ENCODE measurements at places on chromosomes 3 and 15.
A peak's percentile ranks its signal among the peaks of the same experiment; 100 is the strongest.

DNA sequence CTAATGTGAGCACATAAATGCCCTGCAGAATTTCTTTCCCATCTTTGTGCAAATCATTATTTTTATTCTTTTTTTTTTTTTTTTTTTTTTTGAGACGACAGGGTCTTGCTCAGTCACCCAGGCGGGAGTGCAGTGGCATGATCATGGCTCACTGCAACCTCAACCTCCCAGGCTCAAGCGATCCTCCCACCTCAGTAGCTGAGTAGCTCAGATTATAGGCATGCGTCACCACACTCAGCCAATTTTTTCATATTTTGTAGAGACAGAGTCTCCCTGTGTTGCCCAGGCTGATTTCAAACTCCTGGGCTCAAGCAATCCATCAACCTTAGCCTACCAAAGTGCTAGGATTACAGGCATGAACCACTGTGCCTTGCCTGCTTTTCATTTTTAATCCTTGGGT lies 22.9 kb downstream of the DAG1 start:
- DNase-seq = no peak

DNA sequence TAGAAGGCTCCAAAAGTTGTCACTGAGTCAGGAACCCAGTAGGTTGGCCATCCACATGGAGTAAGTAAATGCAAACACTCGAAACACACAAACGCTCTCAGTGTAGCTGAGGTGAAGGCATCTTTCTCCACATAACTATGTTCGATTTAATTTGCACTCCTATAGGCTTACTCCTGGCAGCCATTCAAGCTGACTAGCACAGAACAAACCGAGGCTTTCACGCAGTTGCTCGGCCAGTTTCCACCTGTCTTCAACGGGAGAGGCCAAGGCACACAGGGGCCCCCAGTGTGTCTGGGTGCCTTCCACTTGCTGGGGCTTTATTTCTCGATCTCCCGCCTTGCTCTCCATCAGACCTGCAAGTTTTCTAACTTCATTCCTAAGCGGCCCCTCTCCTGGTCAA lies 18.9 kb downstream of the RGMA start:
- no peak for DNase-seq

- DNase-seq = no peak
These were observed 45.0 kb downstream of the TNK2 start for GRCh38 chr3:195863121-195864061.

- peak; percentile 2 for DNase-seq
These were observed 69.5 kb upstream of the KCNAB1 start for GRCh38 chr3:156050918-156051317.

- DNase-seq = no peak
These were observed 37.0 kb downstream of the CHDH start for GRCh38 chr3:53809267-53809666.

GRCh38 chr15:69914040-69914439 lies 183.7 kb downstream of the TLE3 start:
- DNase-seq = no peak

- no peak for DNase-seq
These were observed 153.7 kb upstream of the TLE3 start for GRCh38 chr15:70251246-70251990.

DNA sequence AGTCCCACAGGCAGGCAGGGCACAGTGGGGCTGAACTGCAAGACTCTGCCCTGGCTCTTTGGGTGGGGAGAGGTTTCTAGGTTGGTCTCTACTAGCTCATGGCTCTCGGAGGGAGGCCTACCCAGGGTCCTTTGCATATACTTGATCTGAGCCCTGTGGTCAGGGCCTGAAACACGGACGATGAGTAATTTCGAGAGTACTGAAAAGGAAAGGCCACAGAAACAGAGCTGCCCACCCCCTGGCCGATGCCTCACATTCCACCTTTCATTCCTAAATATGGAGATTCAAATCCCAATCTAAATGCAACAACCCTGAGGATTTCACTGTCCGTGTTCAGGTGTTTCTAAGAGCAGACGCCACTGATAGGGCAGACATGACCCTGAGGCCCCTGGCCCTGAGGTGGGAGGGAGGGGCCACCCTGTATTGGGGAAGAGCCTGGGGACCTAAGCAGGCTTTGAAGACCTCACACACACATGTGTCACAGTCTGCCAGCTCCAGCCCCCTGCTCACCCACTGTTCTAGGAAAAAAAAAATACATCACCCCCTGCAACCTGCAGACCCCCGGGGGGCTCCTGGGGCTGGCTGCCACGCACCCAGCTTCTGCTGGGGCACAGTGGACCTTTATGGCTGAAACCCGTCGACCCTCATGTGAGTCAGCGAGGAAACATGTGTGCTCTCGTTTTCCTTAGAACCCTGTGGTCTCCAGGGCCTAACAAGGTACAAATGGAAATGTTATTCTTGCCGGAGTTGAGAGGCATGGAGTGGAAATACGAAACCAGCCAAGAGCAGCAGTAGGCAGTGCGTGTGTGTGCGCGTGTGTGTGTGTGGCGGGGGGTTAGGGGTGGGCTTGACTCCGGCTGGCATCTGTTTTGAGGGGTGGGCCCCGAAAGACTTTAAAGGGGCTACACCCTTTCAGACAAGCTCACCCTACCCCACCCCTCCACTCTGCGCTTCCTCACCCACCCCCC lies 112.7 kb downstream of the CHSY1 start:
- no peak for DNase-seq

- peak; percentile 91 for DNase-seq
These were observed 143.6 kb downstream of the NAALADL2 start for GRCh38 chr3:175002732-175003143.
